ENCODE measurements at places on chromosomes 12 and 14.
A peak's percentile ranks its signal among the peaks of the same experiment; 100 is the strongest.

GRCh38 chr12:92472201-92472600, 230.6 kb upstream of the PLEKHG7 start:
- no peak for DNase-seq

DNA sequence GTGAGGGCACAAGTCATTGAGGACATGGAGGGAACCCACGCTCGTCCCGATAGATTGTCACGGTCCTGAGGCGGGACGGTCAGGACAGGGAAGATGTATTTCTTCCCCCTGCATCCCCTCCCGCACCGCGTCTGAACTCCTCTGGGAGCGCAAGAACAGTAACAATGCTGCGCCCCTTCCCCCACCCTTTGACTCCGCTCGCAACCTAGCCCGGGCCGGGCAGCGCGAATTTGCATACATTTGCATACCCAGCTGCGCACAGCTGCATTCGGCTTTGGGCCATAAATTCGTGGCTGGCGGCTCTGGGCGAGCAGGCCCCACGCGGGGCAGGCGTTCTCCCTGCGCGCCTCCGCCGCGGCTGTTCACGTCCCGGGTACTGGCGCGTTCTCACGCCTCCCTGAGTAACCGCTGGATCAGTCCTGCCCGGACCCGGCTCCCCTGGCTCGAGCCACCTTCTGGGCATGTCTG, 29.0 kb upstream of the SMUG1 start:
- no peak for DNase-seq

GRCh38 chr12:82694970-82695369, 8.3 kb downstream of the TMTC2 start:
- no peak for DNase-seq

GRCh38 chr14:33515441-33515840, 435.4 kb downstream of the EGLN3 start:
- no peak for DNase-seq

DNA sequence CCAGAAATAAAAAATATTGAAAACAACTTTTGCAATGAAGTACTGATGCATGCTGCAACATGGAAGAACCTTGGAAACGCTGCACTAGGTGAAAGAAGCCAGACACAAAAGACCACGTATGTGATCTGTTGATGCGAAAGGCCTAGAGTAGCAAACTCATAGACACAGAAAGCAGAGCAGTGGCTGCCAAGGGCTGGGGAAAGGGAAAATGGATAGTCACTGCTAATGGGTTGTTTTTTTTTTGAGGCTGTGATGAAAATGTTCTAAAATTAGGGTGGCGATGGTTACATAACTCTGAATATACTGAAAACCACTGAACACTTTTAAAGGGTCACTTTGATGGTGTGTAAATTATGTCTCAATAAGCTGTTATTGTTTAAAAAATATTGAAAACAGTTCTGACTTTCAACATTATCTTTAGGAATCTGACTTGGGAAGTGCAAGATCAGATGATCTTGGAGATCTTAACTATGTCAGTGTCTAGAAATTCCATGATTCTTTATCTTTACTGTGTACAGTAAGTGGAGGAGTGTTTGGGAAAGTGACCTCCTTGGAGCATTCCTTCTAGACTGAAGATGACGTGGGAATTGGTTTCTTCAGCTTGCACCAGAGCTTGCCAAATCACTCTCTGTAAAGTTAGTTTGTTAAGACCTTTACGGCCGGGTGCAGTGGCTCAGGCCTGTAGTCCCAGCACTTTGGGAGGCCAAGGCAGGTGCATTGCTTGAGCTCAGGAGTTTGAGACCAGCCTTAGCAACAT, 12.4 kb downstream of the MLXIP start:
- DNase-seq: no peak

DNA sequence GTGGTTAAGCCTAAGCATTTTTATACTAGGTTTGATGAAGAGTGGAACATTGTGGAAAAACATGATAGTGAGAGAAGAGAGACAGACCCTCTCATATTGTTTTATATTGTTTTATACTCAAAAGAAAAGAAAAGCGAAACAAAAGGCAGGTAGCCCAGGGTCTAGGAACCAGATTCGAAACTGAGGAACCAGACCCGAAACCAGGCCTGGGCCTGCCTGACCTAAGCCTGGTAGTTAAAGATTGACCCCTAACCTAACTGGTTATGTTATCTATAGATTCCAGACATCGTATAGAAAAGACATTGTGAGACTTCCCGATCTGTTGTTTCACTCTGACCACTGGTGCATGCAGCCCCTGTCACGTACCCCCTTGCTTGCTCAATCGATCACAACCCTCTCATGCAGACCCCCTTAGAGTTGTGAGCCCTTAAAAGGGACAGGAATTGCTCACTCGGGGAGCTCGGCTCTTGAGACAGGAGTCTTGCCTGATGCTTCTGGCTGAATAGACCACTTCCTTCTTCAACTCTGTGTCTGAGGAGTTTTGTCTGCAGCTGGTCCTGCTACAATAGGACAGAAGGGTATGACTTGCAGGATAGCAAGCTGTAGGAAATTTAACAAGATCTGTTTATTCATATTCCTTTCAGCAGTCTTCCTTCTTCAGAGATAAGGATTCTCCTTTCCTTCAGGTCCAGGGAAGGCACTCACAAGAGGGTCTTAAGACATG, 147.1 kb upstream of the PLEKHA5 start:
- DNase-seq: no peak

GRCh38 chr14:34330846-34331245, 131.2 kb downstream of the SPTSSA start:
- no peak for DNase-seq

DNA sequence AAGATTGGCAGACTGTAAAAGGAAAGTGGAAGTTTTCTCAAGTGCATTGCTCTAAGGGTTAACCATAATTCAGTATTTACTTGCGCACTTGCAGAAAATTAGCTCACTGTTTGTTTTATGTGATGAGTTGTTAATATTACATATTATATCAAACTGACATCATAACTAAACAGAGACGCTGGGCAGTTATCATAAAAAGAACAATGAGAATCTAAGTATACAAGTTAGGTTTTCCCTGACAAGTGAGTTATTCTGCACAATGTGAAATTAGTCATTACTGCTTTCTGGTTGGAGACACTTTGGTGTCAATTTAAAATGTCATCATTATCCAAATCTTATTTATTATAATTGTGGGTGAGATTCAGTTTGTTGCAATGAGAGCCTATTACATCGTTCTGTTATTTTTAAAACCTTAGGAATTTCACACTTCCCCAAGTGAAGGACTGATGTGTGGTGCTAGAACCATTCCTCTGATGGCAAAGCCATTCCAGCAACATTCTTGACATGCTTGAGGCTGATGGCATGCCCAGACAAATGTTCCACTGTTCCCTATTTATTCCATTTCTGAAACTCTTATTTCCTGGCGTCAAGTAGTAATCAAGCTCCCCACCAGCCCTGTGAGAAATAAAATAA, 90.1 kb upstream of the FLRT2 start:
- no peak for DNase-seq

DNA sequence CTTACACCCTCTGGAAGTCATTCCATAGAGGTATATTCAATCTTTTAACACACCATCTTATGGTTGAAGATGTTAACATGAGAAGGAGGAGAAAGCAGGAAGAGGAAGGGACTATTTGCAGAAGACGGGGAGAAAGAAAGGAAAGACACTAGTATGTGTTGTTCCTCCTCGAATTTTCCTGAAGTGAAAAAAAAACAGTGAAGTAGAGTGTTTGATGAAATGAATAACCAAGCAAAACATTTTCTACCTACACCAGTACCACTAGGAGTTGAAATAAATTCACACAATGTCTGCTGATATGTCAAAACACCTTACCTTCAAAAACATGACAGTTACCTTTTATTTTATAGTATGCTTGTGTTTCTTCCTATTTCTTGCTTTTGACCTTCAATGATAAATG, 1.4 kb upstream of the CNOT2 start:
- no peak for DNase-seq

- no peak for DNase-seq
Observed at GRCh38 chr12:91105807-91106206, 5.5 kb downstream of the LUM start.

DNA sequence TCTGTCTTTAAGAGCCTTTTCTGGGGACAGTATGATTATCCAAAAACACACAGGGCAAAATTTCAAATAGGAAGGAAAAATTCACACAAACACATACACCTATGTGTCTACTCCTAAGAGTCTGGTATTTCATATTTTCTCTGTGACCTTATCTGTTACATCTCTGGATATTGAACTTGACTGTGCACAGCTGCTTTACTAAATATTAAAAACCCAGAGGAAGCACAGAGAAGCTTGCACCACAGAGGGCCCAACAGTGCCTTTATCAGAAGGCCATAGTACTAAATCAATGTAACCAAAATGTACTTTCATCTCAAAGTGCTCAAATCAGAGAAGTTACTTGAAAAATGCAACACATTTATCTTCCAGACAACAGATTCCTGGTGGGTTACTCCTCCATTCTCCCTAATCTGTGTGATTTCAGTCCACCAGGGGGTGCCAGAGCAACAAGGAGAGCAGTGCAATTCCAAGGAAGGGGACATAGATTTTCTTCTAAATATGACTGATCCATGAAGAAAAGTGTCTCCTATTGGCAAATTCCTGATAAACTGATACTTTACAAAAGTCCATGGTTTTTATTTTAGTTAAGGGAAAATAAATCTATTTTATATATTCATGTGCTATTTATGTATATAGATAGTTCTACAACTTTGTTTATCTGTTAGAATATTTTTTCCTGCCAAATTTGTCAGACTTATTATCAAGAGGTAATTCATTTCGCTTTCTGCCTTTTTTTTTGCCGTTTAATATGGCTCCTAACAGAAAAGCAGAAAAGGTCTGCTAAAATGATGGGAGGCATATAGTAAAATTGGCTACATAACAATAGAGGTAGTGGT, 617.6 kb downstream of the LRFN5 start:
- DNase-seq: peak; percentile 1

GRCh38 chr14:72902801-72903530, 9.1 kb upstream of the DPF3 start:
- no peak for DNase-seq

DNA sequence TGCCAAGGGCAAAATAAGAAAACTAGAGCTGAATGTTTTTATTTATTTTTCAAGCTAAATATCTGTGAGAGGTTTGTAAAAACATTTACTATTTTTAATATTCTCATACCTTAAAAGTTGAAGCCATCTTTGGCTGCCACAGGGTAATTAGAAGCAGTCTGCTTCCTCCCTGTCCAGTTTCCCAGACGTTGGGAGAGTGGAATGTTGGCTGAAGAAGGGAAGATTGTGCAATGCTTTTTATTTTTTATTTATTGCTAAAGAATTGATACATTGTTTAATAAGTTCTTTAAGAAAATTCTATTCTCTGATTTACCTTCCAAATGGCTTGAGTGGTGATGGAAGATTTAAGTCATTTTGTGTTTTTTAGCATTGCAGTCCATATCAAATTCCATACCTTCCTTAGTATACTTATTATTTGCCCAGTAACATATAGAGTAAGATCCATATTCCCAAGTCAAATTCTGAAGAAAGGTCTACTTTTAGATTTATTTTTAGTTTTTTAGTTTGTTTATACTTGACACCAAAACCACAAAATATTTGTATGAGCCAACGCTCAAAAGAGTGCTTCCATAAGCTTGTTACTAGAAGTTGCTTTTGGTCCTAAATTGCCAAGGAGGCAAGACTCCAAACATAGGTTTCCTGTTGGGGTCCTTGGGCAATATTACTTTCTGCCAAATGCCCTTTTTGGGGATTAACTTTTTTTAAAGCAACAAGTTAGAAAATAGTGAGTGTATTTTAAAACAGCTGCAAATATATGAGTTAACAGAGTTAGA, 124.0 kb upstream of the CPM start:
- DNase-seq: no peak

DNA sequence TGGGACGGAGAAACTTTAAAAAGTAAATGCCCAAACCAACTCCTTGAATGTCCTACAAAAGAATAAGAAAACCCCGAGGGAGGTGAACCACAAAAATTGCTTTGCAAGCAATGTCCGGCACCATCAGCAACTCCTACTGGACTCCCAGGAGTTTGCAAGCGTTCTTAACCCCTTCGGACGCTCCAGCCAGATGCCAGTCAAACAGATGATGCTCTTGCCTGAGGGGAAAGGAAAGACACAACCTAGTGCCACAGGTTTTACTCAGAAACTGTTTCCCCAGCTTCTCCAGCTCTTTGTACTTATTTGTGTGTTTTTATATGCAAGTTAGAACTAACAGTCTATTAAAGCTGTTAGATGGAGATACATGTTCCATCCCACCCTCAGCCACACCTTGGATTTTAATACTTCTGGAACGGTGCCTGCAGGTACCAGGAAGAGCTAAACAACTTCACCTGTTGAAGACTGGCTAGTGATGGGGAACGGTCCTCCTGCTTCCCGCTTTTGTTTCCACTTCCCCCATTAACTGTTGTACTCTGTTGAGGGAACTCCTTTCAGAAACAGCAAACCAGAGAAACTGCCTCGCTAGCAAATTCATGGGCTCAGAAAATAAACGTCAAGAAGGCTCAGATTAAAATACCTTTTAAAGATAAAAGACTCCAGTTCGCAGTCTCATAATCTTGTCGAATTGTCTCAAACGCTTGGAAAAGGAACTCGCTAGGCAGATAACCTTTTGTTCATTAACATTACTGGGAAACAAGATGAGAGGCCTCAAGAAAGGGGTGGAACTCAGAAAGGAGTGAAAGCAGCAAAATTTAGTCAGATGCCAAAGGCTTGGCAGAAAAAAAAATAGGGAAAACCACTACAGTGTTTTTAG, 1.1 kb upstream of the FERMT2 start:
- peak; percentile 68 for DNase-seq

GRCh38 chr12:22935501-22935900, 310.5 kb downstream of the ETNK1 start:
- DNase-seq: no peak

DNA sequence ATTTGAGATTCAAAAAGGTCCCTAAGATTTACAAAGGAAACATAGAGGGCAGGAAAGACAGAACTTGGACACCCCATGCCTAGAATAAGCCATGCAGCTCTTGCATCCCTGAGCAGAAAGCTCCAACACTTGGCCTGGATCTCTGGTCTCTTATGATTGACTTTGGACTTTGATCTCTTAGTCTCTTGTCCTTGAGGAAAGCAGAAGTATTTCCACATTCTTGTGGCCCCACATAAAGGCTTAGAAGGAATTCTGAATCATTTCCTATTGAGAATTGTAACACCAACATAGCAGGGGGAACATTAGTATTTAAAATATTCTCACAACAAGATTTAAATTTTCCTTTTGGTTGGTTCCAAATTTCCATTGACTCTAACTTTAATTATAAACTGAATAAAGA, 283.7 kb upstream of the PRKD1 start:
- no peak for DNase-seq

DNA sequence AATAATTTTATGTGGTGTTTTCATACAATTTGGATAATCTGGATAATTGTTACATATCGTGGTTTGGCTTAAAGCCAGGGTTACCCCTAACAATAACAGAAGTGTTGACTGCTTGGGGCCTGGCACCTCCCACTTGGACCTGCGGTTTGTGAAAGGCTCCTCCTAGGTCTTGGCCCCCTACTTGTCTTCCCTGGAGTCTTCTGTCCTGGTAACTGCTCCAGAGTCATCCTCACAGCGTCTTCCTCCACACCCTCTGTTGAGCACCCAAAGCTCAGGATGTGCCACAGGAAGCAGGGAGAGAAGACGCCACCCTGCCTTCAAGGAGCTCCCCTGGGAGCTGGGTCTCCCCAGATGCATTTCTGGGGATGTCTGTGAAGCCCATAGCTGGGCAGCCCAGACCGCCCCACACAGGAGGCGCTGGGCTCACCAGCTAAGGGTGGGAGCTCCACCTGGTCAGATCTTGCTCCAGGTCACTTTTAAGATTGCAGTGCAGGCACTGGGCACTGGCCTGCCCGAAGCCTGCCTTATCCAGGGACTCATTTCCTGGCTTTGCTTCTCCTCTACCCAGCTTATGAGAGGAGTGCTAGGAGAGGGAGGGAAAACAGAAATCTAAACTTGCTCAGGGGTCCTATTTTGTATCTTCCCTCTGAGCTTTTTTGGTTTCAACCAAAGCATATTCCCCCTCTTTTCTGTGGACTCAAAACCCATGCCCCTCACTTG, 98.2 kb downstream of the ZFP36L1 start:
- no peak for DNase-seq
